ENCODE measurements at places on chromosomes 12 and 14.

DNA sequence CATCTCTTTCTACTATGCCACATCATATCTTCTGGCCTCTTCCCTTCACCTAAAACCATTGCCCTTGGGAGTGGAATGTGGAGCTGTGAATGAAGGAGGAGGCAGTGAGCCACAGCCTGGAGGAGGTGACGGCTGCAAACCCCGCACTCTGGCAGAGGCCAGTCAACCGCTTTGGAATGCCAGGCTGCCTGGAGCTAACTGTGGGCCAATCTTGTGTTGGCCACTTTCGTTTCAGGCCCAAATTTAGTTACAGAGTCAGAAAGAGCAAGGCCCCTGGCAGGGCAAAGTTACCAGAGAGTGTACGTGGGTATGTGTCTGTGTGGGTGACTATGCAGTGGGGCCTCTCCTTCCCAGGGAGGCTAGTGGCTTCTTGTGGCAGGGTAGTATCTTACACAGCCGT lies 40.1 kb downstream of the CACNA1C start:
- no peak for DNase-seq

- DNase-seq = no peak
Observed at GRCh38 chr12:27031531-27031930, 9.2 kb downstream of the MED21 start.

DNA sequence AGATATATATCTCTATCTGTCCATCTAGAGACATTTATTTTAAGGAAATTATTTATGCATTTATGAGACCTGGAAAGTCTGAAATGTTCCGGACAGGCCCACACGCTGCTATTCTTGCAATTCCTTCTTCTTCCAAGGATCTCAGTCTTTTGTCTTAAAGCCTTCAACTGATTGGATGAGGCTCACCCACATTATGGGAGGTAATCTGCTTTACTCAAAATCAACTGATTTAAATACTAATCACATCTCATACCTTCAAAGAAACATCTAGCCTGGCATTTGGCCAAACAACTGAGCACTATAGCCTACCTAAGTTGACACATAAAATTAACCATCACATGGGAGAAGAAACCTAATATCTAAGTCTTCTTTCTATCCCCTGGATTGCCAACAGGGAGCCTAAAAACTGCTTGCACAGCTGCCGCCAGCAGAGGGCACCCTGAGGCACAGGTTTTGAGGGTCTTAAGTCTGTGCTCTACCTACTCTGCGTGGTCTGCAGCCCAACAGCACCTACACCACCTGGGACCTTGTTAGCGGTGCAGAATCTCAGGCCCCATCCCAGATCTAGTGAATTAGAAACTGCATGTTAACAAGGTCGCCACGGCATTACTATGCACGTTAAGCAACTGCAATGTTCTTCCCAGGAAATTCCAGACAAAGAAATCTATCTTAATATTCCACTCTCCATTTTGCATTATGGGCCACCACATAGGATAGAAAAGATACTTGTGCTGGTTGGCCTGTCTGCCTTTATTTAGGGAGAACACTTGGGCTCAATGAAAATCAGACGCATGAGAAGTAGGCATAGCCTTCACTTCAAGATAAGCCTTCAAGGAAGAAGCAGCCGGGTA lies 249.7 kb downstream of the FOXG1 start:
- no peak for DNase-seq

DNA sequence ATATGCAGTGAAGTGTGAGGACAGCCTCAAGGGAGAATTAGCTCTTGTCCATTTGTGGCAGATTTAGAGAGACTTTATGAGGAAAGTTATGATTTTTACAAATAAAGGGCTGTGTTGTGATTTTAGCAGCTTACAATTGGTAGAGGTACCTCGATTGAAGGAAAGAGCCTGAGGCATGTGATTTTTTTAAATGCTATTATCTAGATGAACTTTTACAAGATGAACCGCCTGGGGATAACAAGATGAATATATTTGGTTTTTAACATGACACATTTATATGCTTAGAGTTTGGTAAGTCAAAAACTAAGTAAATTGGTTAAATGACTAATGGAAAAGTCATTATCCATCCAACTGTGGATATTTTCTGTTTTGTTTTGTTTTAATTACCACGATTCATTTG lies 52.6 kb downstream of the AEBP2 start:
- no peak for DNase-seq

GRCh38 chr14:56173365-56173922 lies 55.2 kb downstream of the PELI2 start:
- no peak for DNase-seq

DNA sequence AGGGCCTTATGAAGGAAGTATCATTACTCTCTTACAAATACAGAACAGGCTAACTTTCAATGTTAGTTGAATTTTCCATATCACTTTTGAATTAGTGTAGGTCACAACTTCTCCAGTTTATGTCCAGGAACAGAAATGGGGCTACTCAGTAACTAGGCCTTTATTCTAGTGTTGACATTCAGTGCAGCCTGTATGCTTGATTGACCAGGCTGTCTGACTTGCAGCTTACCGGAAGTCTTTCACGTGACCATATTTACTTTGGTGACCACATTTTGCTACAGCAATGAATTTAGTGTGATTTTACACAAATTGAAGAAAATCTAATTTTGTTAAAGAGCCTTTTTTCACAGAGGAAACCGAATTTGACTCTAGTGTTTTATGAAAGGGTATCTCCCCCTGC lies 12.4 kb downstream of the MTERF2 start:
- no peak for DNase-seq

GRCh38 chr14:70257526-70257925 lies 68.8 kb upstream of the SLC8A3 start:
- no peak for DNase-seq

DNA sequence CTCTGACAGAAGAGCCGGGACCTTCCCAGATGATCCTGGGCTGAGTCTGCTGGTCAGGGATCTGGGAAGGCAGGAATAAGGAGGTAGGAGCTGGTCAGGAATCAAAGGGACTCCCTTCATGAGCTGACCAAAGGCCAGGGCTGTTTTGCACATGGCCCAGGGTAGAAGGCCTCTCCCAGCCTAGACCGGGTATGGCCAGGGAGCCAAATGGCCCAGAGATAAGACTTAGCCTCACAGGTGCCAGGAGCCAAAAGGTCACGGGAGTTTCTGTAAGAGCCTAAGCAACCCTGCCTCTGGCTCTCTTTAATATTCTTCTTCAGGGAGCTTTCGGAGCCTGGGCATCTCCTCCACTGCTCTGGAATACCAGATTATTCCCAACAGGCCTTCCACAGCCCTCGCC lies 191.3 kb upstream of the PWP1 start:
- DNase-seq = no peak

GRCh38 chr12:47870175-47870781 lies 34.5 kb downstream of the VDR start:
- DNase-seq = no peak

DNA sequence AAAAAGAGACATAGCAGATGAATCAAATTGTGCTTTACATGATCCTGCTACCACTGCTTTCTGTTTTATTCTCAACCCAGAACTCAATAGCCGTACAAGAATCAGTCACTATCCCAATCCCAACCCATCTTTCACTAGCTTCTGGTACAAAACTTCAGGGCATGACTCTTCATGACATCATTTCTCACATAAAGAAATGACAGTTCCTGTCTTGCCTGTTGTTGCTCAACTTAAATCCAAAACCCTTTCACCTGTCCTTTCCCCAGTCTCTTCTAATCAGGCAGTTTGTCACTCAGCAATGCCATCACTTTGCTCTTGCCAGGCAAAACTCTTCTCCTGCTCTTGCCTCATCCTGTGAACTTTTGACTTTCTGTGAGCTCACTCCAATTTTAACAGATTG lies 962.8 kb downstream of the GALC start:
- no peak for DNase-seq

- peak; percentile 62 for DNase-seq
Observed at GRCh38 chr12:108560752-108561719, at the start of gene SART3. Gene SART3, minus strand, starts transcription at chr12:108561173. Its CDS starts 19 bp downstream, at chr12:108561154.

GRCh38 chr12:91250273-91250665 lies 67.7 kb upstream of the DCN start:
- DNase-seq = peak; percentile 57

DNA sequence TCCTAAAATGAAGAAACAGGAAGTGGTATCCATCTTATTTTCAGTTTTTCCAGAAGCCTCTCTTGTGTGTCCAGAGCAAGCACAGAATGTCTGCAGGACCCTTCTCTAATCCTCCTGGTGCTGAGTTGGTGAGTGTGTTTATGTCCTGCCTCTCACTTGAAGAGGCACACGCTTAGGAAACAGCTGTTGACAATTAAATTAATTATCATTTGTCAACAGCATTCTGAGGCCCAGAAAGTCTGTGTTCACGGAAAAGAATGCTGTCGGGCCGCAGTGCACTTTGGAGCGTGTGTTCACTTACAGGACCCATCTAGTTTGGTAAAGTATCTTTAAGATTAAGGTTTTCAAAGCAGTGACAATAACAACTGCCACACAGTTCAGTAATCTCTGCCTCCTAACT lies 70.5 kb downstream of the LMNTD1 start:
- peak; percentile 28 for DNase-seq

DNA sequence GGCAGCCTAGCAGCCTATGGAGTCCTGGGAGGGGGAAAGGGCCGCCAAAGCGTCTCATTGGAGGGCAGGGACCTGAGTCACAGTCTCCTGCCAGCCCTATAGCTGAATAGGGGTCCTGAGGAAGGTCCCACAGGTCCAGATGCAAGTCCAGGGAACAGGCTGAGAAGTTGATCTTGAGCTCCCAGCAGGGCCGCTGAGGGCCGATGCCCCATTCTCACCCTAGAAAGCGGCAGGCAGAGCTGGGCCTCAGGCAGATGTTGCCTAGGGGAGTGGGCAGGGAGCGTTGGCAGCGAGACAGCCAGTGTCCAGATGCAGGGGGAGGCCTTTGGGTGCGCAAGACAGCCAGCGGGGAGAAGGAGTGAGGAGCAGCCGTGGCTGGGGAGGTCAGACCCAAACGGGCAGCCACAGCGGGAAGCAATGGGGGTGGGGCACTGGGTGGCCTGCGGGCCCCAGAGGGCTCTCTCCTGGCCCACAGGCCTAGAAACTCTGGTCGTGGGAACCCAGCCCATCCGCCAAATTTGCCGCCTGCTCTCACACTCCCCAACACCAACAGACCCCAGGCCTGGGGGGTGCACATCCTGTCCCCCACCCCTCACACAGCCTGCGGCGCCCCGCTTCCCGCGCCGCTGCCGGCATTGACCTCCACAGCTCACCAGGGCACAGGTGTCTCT lies 1.1 kb downstream of the HDAC7 start:
- DNase-seq = no peak

DNA sequence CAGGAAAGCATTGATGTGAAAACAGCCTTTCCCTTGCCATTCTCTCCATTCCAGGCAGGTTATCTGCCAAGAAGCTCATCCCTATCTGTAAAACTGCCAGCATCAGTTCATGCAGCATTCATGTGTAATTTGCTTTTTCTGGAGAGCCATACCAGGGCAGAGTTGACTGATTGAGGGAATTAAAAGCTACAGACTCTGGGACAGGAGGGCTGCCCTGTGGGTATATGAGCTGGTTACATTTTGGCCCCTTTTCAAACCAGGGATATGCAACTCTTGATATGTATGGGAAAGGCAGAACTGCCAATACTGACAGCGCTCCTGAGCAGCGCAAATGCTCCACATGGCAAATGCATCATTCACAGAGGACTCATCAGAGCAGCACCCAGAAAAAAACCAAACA lies 53.7 kb downstream of the SYT1 start:
- no peak for DNase-seq

DNA sequence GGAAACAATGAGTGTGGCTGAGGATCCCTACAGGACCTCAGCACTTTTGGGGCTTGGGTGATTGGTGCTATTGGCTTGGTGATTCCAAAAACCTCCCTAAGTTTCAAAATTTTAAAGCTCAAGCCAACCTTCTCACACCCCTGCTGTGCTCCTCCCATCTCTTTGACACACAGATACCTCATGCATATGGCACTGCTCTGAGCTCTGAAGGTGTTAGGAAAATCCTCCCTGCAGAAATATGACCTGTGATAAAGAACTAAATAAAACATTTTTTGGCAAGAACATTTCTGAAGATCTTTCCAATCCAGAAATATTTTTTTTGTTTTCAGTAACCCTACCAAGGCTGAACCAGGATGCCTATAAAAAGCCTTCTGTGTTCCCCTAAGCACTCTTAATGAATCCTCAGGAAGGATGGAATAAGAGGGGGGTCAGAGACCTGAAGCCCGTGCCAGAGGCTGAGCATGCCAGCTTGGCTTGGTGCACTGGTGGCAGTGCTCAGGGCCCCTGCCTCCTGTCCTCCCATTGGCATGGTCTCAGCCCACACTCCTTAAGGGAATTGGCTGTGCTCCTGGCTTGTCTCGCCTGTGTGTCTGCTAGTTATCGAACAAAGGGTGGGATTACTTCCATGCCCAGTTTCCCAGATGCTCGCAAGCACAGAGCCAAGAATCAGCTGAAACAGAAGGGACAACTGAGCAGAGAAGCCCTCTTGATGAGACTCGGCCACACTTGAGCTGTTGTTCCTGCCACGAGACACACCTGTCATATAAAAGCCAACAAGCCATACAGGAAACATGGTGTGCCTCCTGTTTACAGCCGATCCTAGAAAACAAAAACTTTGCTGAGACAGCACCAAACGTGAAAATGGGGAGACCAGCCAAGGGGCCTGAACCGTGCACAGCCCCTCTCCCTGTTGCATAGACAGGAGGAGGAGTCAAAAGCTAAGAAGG lies 132.7 kb upstream of the EEA1 start:
- no peak for DNase-seq

DNA sequence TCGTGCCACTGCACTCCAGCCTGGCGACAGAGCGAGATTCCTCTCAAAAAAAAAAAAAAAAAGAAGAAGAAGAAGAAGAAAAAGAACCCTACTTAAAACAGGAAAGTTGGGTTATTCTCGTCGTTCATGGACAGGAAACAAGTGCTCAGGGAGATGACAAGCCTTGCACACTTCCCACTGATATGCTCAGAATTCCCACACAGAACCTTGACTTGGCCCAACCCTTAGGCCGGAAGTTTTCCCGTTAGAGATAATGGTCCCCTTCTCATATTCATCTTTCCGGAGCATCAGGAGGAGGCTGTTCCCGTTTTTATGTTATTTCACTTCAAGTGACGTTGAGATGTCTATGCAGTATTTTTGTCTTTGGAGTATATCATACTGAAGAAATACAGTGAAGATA lies 36.2 kb downstream of the APOBEC1 start:
- no peak for DNase-seq

DNA sequence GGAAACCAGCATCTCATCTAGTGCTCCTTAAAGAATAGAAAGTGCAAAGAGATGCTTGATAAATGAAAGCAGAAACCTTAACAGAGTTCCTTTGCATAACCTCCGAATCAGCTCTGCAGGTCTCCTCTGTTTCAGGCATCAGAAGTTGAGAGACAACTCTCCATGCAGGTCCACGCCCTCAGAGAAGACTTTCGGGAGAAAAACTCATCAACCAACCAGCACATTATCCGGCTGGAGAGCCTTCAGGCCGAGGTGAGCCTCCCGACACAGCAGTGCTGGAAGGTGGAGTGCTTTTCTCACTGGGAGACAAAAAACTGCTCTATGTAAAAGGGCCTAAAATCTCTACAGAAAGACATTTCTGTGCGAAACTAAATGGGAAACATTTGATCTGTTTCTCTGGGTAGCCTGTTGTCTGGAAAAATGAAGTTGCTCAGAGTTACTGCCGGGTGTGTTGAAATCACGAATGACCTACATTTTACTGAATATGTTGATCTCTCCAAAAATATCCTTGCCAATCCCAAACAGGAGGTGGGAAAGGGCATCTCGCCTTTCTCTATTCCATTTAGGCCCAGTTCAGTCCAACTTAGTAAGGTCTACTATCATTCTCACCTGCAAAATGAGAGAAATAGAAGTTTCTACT lies 54.9 kb downstream of the RAB35 start:
- DNase-seq = no peak

- no peak for DNase-seq
Observed at GRCh38 chr12:31250179-31250578, 75.8 kb downstream of the SINHCAF start.
